ENCODE measurements at places on chromosomes 12 and 14. TPM values are rescaled to one million over a fixed set of nuclear protein-coding genes. Genes with fewer than 3 reads are reported as not detected.

DNA sequence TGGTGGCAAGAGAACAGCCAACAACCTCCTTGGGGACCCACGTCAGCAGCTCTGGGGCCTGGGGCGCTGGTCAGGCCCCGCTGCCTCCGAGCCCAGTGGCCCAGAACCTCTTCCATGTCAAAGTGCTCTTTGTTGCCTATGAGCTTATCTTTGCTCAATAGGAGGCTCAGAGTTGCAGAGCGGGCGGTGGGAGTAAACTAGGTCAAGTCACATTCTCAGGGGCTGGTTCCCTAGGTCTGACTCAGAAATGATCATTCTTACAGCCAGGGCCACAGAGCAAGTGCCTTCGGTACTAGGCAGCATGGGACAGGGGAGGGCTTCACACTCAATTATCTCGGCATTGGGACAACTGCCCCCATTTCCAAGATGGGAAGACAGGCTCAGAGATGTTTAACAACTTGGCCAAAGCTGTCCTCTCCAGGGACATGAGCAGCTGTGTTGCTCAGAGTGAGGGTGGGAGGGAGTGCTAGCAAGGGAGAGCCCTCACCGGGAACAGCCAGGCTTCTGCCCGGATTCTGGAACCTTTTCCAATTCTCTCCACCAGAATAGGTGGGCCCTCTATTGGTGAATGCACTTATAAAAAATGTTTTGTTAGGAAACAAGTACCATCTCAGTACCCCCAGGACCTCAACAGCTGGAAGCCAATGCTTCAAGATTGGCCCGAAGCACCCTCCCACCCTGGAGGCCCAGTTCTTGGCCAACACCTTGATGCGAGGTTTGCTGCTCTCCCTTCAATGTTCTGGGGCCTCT is 11.9 kb downstream of the SLC25A29 start:
- DNase-seq, result no peak

DNA sequence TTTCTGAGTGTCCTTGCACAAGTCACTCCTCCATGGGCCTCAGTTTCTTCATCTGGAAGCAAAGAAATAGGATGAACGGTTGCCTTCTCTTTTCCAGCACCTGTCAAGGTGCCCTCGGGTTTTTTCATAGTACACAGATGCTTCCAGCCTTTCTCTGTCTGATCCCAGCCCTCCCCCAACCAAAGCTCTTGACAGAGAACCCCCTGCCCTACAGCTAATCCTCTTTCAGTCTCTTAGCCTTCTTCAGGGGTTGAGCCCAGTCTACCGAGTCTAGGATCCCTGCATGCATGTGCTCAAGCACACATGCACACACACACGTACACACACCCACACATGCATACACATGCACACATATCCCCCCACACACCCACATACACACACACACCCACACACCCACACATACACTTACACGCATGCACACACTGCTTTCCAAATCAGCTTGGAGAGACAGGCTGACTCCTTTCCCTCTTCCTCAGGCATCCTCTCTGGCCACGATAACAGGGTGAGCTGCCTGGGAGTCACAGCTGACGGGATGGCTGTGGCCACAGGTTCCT is 4.7 kb downstream of the CDCA3 start:
- no peak for DNase-seq

GRCh38 chr12:14959126-14959440 is 2.3 kb downstream of the ARHGDIB start:
- DNase-seq, result peak; percentile 51

- no peak for DNase-seq
Observed at GRCh38 chr14:53214384-53214783, 61.3 kb upstream of the DDHD1 start.

DNA sequence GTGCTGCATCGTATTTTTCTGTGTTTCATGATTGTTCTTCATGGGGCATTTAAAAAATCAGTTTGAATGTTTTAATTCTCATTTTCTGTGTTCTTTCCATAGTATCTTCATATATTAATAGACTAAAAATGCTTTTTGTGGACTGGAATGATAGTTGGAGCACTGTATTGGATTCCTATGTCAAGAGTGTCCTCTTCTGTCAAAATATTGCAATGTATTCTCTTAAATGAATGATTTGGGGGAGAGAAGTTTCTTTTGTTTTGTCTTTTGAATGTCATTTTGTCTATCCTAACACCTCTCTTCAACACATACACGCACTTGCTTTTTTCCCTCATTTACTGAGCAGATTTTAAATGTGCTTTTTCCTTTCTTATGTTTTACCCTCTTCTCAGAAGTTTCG is 4.7 kb upstream of the EIF2S3B start:
- no peak for DNase-seq

GRCh38 chr12:3805077-3805476 is 52.2 kb upstream of the CRACR2A start:
- no peak for DNase-seq

- no peak for DNase-seq
Observed at GRCh38 chr12:6205144-6205539, 4.9 kb downstream of the CD9 start.

- DNase-seq, result no peak
Observed at GRCh38 chr14:23861666-23862065, 91.9 kb upstream of the DHRS4 start.

DNA sequence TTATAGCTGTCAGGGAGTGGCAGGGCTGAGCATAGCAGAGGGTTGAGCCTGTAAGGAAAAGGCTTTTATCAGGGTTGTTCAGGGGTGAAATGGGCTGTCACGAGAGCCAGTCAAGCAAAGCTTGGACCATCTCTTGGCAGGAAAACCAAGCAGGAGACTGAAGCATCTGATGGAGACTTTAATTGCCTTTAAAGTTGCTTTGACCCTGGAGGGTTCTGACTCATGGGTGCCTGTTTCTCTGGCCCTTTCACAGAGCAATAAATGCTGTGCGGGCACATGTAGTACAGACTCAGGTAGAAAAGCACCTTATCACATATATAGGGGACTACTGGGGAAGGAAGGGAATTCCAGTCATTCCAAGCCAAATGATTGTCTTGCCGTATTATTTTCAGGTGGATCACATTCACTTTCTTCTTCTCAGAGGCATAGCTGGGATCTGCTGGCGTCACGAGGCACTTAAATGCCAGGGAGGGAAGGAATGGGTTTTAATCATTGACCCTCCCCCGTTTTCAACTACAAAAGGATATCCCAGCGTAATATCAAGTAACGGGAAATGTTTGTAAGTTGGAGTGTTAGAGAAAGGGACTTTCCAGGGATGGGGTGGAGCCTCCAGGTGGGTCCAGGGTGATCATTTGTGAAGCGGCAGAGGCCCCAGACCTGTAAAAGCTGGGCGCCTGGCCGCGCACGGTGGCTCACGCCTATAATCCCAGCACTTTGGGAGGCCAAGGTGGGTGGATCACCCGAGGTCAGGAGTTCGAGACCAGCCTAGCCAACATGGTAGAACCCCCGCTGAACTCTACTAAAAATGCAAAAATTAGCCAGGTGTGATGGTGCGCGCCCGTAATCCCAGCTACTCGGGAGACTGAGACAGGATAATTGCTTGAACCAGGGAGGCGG is 34.9 kb downstream of the PLEKHD1 start:
- DNase-seq, result no peak

Gene SERPINA10
- not detected for total RNA-seq

Gene GSG1
- total RNA-seq, result not detected

Gene SERPINA9
- not detected for total RNA-seq

Gene TPH2
- total RNA-seq, result not detected

Gene SIX6
- not detected for total RNA-seq

Gene KRT80
- total RNA-seq, result not detected

Gene BEGAIN
- 3.1 TPM for total RNA-seq

Gene INF2
- 120 TPM for total RNA-seq

Data from activated CD4-positive, alpha-beta memory T cell treated with anti-CD3 and anti-CD28 coated beads, Interleukin-2, amount 10 ng/mL, durations not matched to agents 7 days and 5 days (primary cell).